ENCODE measurements at places on chromosomes 6 and 20.

- DNase-seq = no peak
These were observed 27.4 kb upstream of the STXBP5 start for GRCh38 chr6:147176795-147177194.

- DNase-seq = no peak
These were observed 215.8 kb downstream of the PAX1 start for GRCh38 chr20:21921251-21921650.

GRCh38 chr6:105786890-105787655 lies 299.1 kb upstream of the PRDM1 start:
- DNase-seq = no peak

GRCh38 chr6:31197559-31198305 lies 27.2 kb upstream of the POU5F1 start:
- no peak for DNase-seq

DNA sequence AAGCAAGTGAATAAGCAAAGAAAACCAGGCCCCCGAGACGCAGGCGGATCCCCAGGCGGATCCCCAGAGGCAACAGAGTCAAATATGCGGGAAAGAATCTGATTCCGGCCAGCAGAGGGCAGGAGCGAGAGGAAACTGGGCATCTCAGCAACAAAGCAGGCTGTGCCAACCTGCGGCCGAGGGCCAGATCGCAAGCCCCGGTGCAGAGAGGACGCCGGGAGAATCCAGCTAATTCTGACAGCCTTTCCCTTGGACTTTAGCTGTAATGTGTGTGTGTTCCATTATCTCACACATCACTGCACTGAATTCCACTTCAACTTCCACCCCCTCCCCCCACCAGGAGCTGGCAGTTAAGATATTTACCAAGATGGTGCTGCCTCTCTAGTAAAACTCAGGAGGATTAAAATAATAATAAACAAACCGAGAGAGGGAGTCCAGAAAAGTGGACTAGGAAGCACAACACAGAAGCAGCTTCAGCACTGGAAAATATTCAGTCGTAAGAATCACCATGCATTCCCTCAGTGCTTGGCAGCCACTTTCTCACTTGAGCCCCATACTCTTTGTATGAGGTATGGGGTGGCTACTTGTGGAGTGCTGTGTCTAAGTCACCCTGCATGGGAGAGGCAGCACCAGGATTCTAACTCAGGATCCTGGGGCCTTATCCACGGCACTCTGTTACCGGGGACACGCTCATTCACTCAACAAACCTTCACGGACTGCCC lies 66.2 kb upstream of the SNX9 start:
- DNase-seq = peak; percentile 57

DNA sequence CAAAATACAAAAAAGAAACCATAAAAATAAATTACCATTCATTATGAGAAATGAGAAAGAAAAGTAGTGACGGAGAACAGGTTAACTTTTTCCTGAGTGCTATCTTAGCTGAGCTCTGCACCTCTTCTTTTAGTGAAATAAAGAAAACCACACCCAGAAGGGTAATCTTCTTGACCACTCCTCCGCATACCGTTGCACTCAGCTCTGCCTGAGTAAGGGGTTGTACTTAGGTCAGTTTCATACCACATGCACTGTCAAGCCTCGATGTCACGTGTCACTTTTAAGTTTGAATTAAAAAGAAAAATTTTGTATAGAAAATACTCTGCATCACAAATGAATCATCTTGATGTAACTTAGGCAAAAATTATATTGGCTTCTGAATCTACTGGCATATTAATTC lies 2.8 kb downstream of the EZR start:
- DNase-seq = no peak

DNA sequence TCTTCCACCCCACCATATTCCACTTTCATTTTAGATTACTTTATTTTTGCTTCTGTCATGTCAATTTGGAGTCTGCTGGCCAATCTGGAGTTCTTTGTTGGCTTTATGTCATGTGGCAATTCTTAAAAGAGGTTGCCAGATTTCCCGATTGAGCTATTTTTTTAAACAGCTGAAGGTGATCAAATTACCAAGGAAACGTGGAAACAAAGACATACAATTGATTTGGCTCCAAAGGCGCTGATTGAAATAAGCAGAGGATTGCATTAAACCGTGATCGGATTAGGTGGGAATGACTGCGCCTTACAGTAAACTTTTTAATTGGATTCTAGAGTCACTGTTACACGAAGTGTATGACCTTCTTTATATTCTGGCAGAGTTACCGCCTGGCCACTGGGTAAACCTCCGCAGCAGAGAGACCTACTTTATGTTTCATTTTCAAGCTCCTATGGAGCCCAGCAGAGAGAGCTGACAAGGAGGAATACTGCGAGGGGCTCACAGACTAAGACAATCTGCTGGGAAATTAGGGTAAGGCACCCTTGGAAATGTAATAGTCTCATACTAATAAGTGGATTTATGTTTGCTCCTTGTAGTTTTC lies 37.9 kb downstream of the SIM1 start:
- no peak for DNase-seq

- no peak for DNase-seq
These were observed 4.4 kb downstream of the NCOA5 start for GRCh38 chr20:46085179-46085851.

DNA sequence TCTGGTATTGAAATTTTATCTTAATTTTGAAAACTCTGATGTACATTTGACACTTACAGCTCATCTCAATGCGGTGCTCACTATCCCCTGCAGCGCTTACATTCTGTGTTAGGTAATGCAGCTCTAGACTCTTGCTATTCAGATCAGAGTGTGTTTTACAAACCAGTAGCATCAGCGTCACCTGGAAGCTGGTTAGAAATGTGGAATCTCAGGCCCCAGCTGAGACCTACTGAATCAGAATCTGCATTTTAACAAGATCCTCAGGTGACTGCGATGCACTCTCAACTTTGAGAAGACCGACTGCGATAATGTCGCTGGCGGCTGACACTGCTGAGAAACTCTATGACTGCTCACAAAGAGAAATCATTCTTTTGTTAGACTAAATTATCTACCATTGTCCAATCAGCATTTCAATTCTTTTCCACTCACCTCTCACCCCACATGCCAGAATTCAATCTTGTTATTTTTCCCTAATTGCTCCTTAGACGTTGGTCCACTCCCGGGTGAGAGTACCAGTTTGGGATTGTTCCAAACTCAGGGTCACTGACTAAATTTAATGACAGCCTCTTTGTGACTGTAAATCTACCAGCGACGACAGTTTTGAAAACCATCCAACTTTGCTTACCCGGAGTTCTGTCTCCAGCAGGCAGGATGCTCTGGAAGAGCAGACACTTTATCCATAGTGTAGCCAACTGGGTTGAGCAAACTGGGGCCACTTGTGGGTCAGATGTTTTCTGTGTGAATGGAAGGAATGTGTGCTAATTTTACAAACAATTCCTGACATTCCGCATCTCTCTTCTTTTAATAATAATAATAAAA lies 140.1 kb upstream of the BTBD3 start:
- DNase-seq = no peak

DNA sequence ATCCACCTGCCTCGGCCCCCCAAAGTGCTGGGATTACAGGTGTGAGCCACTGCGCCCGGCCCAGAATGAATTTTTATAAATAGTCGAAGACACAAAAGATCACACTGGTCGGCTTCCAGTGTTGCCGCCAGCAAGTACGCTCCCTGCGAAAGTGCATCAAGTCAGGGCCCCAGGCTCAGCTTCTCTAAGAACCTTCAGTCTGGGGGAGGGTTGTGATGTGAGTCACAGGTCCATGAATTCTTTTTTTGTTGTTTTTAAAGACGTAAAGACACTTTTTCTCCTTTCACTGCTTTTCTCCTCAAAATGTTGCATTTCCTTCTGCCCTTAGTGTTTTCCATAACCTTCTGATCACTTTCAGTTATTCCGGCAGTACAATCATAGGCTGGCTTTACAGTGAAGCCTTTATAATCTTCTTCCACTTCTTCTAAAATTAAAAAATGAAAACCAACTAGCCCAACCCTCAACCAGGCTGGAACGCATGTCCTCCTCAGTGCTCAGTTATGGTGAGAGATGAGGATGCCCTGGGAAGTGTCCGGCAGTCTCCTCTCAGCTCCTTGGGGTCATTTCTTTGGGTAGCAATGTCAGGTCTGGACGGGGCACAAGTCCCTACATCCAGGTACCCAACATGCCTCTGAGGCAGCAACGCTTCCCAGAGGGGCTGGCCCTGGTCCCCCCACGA lies 66.6 kb downstream of the CSE1L start:
- DNase-seq = no peak

GRCh38 chr6:83472767-83473166 lies 39.6 kb upstream of the PRSS35 start:
- DNase-seq = no peak

Measured in GM19239 (cell line).